ENCODE measurements at places on chromosomes 1 and 21.

DNA sequence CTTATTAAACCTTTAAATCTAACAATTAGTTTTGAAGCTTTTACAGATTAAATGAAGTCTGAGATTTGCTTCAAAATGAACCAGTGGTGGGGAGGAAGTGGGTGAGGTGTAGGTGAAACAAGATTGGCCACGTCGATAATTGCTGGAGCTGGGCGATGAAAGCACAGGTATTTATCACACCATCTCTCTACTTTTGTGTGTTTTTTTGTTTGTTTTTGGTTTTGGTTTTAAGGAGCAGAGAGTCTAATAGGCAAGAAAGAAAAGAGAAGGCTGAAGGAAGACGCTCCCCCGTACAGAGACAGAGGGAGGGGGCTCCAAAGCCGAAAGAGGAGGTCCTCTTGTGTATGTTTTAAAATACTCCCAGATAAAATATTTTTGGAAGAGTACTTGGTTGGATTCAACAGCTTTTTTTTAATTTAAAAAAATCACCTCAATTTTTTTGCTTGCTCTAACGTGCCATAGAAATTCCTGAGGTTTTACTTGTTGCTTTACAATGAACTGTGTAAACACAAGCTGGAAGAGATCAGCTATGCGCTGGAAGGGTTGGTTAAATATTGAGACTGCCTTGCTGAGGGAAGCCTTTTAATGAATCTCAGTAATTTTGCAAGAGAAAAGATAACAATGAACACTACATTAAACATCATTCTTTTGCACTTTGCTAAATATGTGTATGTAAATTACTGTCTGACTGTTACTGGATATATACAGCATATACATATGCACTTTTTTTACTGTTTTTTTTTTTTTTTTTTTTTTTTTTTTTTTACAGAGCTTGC is 6.7 kb upstream of the LGALS8 start:
- peak; percentile 51 for DNase-seq

- DNase-seq = no peak
These were observed 6.5 kb upstream of the NEGR1 start for GRCh38 chr1:72288886-72289285.

DNA sequence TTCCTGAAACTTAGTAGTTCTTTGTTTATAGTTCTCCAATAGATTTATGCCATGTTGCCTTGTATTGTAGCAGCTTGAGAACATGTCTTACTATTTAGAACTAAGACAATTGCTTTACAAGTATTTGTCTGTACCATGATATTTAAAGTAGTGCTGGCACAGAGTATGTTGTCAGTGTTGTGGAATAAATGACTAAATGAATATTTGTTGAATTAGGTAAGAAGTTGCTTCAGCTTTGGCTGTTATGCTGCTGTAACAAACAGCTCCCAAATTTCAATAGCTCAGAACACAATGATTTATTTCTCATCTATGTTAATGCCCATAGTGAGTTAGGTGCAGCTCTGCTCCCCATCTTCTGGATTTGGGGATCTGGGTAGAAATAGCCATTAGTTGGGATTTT is 90.2 kb upstream of the VCAM1 start:
- no peak for DNase-seq

GRCh38 chr1:218890451-218890850 is 283.2 kb upstream of the LYPLAL1 start:
- no peak for DNase-seq

DNA sequence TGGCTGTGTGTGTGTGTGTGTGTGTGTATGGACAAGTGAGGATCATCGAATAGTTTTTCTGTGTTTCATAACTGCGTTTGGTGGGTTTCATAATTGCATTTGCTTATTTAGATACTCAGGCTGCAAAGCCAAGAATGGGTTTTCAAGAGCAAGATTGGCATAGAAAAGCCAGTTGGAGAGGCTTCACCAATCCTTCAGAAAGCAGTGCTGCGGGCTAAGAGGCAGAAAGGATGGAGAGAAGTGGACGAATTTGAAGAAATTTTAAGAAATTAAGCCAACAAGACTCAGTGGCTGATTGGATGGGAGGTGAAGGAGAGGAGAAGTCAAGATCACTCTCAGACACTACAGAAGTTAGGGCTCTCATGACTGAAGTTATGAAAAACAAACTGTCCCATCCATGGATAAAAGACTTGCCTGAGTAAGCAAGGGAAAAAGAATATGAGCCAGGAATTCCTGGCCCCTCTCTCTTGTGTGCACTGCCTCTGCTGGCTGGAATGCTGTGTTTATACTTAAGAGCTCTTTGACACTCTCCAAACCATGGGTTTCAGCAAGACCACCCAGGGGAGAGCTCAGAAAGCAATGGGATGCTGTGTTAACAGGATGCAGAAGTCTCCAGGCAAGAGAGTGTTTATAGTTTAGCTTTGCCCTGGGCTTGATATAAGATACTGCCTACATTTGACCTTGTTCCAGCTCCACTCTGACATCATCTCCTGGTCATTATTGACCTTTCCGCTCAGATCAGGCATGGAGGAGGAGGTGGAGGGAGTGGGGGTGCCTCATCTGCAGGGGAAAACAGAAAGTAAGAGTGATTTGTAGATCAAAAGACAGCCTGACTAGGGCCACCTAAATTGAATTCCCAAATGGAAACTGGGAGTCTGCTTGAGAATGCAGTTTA is 232.0 kb upstream of the PLXNA2 start:
- peak; percentile 17 for DNase-seq

DNA sequence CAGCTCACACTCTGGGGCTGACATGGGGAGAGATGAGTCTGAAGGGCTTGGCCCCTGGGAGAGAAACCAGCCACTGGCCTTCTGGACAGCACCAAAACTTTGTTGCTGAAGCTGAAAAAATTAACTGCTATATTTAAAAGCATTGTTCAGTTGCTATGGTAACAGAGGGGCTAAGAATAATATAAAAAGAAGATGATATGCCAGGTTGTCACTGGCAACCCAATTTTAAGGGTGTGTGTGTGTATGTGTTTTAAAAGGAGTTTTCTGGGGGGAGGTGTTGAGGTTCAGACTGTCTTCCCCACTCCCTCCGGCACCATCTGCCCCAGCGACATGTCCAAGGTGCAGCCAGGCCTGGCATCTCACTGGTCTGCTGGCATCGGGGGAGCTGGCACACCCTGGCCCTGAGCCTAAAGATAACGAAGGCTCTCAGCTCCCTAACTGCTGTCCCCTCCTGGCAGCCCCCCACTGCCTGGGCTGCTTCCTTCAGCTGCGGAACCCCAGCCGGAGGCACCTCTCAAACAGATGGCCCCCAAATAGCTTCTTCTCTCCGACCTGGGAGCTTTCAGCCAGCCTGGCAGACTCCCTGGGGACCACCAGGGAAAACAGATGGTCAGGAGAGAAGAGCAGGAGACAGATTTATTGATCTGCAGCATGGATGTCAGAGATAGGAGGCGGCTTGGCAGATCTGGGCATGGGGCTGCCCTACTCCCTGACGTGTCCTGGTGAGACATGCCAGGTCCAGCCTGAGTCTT is 203.9 kb downstream of the HIVEP3 start:
- DNase-seq = no peak

GRCh38 chr1:64041371-64042131 is 161.9 kb upstream of the UBE2U start:
- no peak for DNase-seq

DNA sequence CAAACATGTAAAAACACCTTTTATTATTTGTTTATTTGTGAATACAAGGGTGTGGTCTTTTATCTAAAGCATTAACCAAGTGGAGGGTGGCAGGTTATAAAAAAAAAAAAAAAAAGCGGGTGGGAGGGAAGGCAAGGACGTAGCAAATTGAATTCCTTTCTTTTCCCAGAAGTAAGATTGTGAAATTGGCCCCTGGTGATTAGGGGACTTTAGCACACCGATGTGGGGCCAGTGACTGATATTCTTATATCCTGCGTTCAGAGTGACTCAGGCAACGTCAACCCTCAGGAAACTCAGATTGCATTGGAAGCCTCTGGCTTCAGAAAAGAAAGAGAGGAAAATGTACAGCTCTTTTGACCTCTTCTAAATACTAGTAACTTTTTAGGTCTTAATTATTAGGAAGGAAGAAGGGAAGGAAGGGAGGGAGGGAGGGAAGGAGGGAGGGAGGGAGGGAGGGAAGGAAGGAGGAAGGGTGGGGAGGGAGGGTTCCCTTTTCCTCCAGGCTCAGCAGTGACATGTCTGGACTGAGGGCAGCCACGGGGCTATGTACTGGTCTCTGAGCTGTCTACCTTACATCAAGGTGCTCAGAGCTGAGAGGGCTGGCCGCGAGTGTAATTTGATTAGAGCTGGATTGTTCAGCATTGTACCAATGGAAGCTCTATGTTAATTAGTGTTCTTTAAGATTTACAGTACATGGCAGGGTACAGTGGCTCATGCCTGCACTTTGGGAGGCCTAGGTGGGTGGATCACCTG is 30.2 kb downstream of the EVA1C start:
- no peak for DNase-seq

- no peak for DNase-seq
These were observed 4.1 kb upstream of the ANKRD35 start for GRCh38 chr1:145889722-145890121.
